ENCODE measurements at places on chromosomes 6 and 20.

- no peak for DNase-seq
Measured at GRCh38 chr6:42846505-42846904, 32.9 kb upstream of the RPL7L1 start.

- DNase-seq = no peak
Measured at GRCh38 chr6:113011801-113012200, 664.7 kb downstream of the RFPL4B start.

- no peak for DNase-seq
Measured at GRCh38 chr6:27667657-27668441, 194.9 kb upstream of the ZNF184 start.

- no peak for DNase-seq
Measured at GRCh38 chr6:158222066-158222465, 53.9 kb downstream of the GTF2H5 start.

Measured in activated T-helper 9 cell treated with anti-CD3 and anti-CD28 coated beads, Interleukin-2, amount 50 U/mL, for 16 hours (primary cell).